ENCODE measurements at places on chromosomes 2 and 18.

DNA sequence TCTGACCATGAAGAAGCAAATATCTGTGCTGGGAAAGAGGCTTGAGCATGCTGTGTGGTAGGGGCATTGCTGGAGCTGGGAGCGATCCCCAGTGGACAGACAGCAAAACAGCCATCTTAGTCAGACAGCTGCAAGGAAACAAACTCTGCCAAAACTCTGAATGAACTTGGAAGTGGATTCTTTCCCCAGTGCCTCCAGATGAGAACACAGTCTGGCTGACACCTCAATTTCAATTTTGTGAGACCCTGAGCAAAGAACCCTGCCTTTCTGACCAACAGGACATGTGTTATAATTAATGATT, 23.2 kb upstream of the FAP start:
- no peak for DNase-seq

DNA sequence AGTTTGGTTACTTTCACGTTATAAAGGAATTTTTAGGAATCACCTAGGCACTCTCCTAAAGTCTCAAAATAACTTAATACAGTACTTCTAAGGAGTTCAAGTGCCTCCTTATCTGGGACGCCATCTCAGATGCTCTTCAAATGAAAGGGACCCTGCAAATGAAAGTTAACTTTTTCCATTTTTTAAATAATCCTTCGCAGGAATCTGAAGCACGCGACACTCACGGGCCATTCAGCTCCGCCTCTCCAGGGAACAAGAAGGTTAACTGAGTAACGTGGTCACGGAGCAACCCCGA, 537 bp upstream of the ZC3H15 start:
- no peak for DNase-seq

DNA sequence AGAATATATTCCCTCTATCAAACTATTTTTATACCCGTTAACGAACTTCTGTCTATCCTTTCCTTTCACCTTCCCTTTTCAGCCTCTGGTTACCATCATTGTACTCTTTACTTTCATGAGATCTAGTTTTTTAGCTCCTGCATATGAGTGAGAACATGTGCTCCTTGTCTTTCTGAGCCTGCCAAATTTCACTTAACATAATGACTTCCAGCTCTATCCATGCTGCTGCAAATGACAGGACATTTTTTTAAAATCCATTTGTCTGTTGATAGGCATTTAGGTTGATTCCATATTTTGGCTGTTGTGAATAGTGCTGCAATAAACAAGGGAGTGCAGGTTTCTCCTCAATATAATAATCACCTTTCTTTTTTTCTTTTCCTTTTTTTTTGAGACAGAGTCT, 8.2 kb upstream of the CCDC195 start:
- peak; percentile 32 for DNase-seq

DNA sequence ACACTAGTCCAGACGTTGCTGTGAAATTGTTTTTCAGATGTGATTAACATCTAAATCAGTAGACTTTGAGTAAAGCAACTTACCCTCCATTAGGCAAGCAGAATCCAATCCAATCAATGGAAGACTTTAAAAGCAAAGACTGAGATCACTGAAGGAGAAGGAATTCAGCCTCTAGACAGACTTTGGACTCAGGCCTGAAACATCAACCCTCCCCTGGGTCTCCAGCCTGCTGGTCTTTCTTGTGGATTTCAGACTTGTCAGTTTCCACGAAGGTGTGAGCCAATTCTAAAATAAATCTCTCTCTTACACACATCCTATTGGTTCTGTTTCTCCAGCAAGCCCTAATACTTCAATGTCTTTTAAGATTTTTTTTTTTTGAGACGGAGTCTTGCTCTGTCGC, 50.0 kb upstream of the EDAR start:
- no peak for DNase-seq

GRCh38 chr2:241410739-241411176, 54.7 kb downstream of the FARP2 start:
- no peak for DNase-seq

GRCh38 chr2:148640767-148641166, 3.8 kb upstream of the EPC2 start:
- DNase-seq: peak; percentile 25

- no peak for DNase-seq
These were observed 222.6 kb downstream of the NOL4 start for GRCh38 chr18:34002130-34002529.

DNA sequence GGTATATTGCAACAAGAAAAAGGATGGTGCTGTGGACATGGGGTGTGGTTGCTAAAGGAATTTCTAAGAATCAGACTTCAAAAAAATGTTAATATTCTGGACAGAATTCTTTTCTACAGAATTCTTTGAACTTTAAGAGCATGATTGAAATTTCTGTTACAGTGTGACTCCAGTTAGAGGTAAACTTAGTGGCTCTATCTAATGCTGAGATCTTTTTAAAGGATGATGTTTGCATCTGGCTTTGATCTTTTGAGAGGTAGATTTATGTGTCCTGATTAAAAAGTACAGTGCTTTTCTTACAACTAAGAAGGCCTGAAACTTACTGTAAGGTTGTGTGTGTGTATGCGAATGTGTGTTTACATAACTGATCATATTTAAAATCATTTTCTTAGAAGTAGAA, 25.4 kb downstream of the NCK2 start:
- no peak for DNase-seq

GRCh38 chr2:229501051-229501794, 213.1 kb downstream of the DNER start:
- DNase-seq: peak; percentile 18

DNA sequence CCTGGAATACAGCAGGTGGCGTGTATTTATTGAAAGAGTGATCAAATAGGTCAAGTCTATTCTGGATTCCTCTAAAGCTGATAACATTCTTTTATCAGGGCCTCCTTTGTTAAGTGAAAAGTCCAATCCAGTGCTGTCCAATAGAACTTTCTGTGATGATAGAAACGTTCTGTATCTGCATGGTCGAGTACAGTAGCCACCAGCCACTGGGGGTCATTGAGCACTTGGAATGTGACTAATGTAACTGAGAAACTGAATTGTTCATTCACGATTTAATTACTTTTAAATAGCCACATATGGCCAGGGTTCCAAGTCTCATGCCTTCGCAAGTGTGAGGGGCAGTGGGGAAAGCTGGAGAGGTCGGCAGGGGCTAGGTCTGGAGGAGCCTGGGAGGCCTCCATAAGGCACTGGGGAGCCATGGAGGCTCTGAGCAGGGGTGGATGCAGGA, 20.5 kb downstream of the SH2D6 start:
- no peak for DNase-seq
